ENCODE measurements at places on chromosomes 5 and 9.

DNA sequence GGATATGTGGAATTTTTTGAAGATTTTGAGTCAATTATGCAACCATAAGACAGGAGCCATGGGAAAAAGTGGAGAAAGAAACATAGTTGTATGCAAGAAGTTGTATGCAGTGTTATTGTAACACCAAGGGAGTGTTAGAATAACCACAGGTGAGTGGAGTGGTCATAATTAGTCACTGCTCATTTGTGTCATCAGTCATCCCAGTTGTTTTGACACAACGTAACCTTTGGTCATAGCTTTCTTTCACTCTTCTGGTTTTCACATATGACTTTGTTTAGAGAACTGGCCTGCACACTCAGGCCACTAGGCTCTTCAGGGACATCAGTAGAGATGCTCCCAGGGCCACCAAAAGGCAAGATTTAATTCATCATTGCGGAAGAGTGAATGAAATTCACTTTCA lies 158.7 kb upstream of the HMHB1 start:
- ATAC-seq: peak; percentile 81

GRCh38 chr9:88748566-88749261 lies 213.7 kb downstream of the NXNL2 start:
- no peak for ATAC-seq

GRCh38 chr9:121107881-121108280 lies 33.1 kb downstream of the CNTRL start:
- ATAC-seq: no peak

DNA sequence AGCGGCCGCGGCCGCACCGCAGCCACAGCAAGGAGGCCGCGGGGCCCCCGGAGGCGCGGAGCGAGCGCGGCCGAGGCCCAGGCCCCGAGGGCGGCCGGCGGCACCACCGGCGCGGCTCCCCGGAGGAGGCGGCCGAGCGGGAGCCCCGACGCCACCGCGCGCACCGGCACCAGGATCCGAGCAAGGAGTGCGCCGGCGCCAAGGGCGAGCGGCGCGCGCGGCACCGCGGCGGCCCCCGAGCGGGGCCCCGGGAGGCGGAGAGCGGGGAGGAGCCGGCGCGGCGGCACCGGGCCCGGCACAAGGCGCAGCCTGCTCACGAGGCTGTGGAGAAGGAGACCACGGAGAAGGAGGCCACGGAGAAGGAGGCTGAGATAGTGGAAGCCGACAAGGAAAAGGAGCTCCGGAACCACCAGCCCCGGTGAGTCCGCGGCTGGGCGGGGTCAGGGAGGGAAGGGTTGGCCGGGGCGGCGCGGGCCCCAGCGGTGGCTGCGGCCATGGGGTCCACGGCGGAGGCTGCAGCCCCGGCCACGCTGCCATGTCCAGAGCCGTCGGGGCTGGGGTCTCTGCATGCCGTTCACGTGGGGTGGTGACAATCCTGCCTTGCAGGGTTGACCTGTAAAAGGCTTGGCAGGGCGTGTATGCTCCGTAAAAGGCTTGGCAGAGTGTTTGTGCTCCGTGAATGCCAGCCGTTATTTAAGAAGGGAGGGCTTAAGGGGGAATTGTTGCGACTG lies 146.0 kb downstream of the CACNA1B start:
- ATAC-seq: no peak

DNA sequence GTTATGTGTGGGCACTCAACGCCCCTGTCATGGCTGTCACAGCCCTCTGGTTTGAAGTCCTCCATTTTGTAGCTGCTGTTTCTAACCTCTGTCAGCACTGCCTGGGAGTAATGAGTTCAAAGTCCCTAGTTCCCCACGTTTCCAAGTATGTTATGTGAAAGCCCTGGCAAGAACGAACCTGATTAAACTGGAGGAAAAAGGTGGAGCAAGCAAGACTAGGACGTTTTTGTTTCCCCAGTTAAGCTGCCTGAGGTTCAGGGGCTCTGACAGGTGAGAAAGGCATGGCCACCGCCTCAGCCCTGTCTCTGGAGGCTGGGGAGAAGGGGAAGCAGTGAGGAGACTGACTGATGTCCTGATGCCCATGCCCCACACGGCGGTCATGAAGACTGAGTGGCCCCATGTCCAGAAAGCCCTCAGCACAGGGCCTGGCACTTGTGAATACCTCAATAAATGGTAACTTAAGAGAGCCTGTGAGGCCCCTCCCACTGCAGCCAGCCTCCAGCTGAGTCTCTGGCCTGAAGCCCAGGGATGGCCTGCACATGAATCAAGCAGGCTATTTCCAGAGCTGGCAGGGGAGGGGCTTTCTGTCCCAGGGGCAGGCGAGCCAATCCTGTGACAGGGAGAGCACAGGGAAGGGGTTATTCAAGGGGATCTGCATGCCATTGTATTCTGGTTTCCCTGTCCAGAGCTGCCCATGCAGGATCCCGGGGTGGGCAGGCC lies 61.8 kb downstream of the PFDN1 start:
- no peak for ATAC-seq
